CD4-positive, alpha-beta T cell treated with Interleukin-6 at 100 ng/mL for 8 hours (primary cell): ENCODE measurements at places on chromosomes 6 and 20.

DNA sequence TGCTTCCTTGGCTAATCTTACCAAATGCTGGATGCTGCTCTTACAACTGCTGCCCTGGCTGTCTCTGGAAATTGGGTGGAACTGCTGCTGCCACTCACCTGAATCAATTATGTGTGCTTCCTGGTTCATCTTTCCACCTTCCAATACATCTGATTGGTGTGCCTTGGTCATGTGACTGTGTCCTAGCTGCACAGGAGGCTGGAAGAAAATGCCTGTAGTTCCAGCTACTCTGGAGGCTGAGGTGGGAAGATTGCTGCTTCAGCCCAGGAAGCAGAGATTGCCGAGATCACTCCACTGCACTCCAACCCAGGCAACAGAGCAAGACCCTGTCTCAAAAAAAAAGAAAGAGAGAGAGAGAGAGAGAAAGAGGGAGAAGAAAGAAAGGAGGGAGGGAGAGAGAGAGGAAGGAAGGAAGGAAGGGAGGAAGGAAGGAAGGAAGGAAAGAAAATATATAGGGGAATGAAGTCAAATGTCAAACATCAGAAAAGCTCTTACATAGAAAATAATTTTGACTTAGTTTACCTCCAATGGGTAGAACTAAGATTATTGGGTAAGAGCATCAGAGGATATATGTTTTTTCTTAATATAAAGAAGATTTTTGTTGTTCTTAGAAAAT, 14.1 kb upstream of the PPARD start:
- no peak for DNase-seq

DNA sequence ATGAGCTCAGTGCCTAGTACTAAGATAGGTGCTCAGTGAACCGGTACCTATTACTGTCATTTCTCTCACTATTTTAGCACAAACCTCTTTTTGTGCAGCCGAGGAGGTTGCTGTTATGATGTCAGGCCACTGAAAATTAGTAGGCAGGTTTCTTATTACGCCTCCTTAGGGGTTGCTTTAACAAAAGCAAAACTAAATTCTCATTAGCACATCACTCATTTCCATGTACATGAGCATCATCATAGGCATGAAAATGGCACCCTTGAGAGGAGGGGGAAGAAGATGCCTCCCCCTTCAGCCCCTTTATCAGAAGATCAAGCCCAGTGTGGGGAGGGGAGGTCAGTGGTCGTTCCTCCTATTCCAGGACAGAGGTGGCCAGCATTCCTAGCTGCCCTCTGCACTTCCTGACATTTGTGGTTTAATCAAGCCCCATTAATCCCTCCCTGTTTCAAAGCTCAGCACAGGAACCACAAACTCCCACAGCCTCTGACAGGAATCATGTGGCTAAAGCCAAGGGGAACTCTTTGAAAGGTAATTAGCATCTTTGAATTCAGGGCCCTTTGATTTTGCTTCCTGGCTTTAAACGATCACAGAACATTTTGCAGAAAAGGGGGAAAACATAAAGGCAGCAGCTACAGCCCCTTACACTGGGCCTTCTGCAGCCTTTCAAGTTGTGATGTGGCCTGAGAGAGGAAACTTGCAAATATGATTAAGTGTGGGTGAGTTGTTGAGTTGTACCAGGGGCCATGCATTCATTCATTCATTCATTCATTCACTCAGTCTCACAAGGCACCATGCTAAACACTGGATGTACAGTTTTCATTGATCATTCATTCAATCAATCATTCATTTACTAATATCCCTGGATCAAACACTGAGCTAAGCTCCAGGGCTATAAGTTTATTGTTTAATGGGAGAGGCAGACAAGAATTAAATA, 31.9 kb upstream of the PSMF1 start:
- DNase-seq, result no peak

- DNase-seq, result no peak
Observed at GRCh38 chr6:79338493-79338892, 104.0 kb upstream of the HMGN3 start.

- no peak for DNase-seq
Observed at GRCh38 chr6:39421383-39422225, 99.1 kb upstream of the KCNK16 start.

DNA sequence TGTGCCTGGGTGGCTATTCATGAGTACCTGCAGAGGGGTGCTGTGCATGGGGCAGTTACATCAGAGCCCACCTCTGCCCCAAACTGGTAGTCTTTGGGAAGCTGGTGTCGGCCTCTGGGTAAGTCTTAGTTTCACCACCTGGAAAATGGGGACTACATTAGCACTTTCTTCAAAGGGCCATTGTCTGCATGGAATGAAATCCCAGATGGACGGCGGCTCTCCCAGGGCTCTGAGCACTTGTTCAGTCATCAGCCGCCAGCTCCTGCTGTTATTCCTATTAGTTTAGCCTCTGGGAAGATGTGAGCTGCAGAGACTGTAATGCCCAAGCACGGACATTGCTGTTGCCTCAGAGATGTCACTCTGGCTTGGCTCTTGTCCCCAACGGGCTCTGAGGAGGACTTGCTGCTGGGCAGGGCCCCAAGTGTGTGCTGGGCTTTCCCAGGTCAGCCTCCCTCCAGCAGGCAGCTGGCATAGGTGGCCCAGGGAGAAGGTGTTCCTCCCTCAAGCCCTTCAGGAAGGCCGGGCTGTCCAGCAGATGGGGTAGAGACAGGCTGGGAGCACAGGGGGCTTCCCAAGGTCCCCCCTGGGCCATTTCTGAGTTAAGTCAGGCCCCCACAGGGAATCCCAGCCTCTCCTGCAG, 268.3 kb downstream of the TFAP2C start:
- no peak for DNase-seq

DNA sequence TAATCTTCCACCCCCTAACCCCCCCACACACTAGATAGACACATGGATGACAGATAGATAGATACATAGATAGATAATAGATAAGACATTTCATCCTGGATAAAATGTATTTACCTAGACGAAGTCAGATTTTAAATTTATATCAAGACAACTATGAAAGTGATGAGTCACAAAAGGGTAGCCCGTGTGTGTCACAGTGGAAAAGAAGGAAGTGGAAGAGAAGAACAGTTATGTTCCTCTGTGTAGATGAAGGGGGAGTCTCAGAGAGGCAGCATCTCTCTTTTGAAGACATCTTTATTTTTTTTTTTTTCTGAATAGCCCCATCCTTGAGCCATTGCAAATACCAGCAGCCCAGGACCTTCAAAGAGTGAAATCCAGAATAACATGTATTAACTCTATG, 121.7 kb upstream of the VGLL2 start:
- no peak for DNase-seq

DNA sequence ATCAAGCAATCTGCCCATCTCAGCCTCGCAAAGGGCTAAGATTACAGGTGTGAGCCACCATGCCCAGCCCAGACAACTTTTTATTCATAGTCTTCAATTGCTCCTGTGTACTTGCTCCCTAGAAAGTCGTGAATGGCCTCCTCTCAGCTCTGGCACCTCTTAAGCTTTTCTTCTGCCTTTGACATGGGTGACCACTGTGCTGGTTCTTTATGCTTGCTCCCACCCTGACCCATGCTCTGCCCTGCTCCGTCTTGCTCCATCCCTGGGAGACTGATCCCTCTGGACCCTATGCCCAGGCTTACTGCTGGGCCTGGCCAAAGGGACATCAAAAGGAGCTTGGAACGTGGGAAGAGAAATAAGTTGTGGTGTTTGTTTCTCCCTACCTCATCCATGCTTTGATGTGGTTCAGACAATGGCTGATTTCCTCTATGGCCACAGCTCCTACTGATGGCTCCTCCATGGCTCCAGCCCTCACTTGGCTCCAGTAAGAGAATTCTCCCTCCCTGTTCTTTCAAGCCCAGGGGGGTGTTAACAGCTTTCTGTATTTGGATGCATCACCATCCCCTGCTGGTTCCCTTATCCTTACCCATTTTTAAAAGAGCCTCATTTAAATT, 7.7 kb upstream of the TREM2 start:
- DNase-seq, result no peak

GRCh38 chr6:108822401-108822800, 25.8 kb upstream of the ARMC2 start:
- DNase-seq, result no peak

DNA sequence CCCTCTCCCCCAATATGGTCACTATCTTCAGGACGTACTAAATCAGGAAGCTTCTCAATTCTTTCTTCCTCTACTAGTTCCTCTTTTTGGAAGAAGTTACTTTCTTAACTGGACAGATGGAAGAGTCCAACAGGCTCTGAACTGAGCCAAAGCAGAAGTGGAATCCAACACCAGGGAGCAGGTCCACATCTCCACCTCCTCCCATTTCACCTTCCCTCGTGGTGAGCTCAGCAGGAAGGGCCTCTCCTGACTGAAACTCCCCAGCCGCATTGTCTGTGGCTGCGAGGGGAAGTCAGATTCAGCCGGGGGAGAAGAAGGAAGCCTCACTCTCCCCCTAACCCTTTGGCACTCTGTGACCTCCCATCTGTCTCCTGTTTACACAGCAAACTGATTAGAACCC, 63.8 kb upstream of the UST start:
- DNase-seq, result no peak

GRCh38 chr20:51050531-51051075, 27.7 kb upstream of the KCNG1 start:
- DNase-seq, result no peak

DNA sequence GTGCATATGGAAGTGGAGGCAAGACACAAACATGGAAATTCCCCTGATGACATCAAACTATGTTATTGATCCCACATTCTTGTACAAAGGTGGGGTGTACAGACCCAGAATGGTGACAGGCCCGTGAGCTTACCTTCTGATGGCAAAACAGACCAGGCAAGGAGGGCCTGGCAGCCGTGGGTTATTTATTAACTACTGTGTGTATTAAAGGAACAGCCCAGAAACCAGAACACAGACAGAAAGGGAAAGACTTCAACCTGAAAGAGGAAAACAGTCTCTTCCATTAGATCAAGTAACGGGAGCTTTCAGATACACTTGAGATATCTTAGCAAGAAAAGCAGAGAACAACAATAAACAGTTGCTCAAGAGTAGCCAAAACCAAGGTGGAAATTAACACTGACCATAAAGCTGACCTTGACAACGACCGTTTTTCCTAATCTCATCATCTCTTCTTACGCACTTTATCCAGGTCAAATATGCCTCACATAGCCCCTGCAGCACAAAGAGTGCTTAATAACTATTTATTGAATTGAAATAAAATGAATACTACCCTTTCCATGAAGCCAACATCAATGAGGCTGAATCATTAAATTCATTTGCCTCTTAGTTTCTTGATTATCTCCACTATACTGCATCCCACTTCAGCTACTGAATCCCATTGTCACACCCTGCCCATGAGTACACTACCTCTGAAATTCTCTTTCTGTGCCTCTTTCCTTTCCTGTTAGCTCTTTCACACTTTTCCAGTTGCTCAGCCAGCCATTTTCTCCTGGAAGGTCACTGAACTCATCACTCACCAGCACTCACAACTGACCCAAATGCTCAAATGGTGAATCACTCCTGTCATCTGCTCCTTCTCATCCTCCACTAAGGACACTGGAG, 67.4 kb downstream of the MOXD1 start:
- DNase-seq, result no peak

DNA sequence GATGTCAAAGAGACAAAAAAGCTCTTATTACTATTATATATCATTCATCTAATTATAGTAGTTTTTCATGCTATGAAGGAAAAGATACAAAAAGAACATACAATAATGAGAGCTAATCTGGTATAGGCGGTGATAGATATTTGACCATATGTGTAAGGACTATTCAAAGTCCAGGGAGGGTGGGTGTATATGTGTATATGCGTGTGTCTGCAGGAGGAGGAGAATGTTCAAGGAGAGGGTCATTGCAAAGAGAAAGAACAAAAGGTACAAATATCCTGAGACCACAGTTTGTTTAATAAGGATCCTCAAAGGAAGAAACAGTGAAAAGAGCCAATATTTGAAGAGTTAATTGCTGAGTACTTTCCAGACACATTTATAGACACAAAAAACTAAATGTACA, 1288.6 kb upstream of the CITED2 start:
- no peak for DNase-seq

- DNase-seq, result no peak
Observed at GRCh38 chr20:52010541-52010940, 181.0 kb downstream of the ZFP64 start.

DNA sequence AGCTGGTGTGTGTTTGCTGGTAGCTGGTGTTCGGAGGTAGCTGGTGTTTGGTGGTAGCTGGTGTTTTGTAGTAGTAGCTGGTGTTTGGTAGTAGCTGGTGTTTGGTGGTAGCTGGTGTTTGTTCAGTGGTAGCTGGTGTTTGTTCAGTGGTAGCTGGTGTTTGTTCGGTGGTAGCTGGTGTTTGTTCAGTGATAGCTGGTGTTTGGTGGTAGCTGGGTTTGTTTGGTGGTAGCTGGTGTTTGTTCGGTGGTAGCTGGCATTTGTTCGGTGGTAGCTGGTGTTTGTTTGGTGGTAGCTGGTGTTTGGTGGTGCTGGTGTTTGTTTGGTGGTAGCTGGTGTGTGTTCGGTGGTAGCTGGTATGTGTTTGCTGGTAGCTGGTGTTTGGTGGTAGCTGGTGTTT, 48.0 kb downstream of the BMP7 start:
- DNase-seq, result no peak

DNA sequence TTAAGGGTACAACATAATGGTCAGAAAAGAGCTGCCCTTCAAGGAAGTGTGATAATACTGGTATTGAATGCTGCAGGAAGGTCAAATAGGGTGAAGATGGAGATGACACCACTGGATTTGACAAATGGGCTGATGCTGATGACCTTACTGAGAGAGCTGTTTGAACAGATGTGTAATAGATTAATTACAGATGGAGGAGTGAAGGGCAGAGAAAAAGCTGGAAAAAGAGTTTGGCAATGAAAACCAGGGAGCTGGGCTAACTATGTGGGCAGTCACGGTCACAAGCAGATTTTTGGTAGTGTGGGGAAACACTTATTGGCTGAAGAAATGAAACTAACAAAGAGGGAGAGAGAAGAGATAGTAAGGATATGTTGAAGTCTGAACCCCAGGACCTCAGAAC, 83.6 kb upstream of the ENPP5 start:
- no peak for DNase-seq

GRCh38 chr6:137155830-137156229, 17.6 kb downstream of the IL22RA2 start:
- peak; percentile 61 for DNase-seq

DNA sequence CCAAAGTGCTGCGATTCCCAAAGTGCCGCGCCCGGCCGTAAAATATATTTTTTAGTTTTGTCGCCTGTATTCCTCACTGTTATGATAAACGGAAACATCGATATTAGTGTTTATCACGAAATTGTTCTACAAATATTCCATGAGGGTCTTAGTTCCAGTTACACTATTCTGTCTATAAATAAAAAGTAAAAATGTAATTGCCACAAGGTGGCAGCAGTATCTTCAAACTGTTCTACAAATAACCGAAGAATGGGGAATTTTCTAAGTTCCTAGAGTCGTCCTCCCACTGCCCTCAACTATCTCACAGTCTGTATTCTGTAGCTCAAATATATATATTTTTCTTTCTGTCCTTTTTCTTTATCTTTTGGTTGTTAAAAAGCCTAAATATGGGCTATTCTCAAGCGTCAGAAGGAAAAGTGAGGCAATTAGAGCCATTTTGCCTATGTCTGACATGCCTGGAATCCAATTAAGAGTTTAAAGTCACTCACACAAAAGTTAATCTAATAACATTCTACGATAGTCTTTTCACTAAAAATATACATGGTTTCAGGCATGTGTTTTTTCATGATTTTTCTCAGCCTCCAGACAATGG, 14.2 kb upstream of the FAM162B start:
- no peak for DNase-seq

GRCh38 chr20:37526839-37527637, 638 bp downstream of the BLCAP start:
- no peak for DNase-seq
